ENCODE measurements at places on chromosomes 16 and 17.

GRCh38 chr16:50996830-50997186, 154.3 kb downstream of the SALL1 start:
- DNase-seq: no peak

DNA sequence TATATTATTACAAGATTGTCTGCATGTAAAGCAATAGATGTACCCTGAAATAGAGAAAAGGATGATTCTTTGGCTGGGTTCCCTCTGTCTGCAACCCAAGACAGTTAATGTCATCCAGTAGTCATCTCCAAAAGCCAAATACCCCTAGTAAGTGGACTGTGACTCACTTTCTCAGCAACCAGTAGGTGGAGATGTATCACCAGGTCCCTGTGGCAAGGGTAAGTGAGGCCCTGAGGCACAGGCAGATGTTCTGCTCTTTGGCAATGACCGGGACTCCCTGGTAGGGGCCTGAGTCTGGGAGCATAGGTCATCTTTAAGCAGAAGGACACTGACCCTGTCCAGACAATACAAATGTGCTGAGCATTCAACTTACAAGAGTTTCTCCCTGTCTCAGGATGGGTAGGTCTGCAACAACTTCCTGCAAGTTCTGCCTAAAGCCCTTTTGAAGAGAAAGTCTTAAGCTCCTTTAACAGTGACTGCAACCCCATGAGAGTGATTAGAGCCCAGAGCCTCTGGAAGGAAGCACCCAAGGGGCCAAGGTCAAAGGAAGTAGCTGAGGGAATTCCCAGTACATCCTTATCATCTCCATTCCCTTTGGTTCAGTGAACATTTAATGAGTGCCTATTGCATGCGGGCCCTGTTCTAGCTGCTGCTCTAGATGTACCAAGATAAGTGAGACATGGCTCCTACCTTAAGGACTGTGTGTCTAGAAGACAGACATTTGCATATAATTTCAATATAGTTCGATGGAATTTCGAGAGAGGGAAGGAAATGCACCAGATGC, 31.9 kb downstream of the PMP22 start:
- DNase-seq: no peak

GRCh38 chr17:63751806-63752205, 10.2 kb upstream of the STRADA start:
- no peak for DNase-seq

- no peak for DNase-seq
These were observed 468.1 kb downstream of the SOX9 start for GRCh38 chr17:72588961-72589360.

DNA sequence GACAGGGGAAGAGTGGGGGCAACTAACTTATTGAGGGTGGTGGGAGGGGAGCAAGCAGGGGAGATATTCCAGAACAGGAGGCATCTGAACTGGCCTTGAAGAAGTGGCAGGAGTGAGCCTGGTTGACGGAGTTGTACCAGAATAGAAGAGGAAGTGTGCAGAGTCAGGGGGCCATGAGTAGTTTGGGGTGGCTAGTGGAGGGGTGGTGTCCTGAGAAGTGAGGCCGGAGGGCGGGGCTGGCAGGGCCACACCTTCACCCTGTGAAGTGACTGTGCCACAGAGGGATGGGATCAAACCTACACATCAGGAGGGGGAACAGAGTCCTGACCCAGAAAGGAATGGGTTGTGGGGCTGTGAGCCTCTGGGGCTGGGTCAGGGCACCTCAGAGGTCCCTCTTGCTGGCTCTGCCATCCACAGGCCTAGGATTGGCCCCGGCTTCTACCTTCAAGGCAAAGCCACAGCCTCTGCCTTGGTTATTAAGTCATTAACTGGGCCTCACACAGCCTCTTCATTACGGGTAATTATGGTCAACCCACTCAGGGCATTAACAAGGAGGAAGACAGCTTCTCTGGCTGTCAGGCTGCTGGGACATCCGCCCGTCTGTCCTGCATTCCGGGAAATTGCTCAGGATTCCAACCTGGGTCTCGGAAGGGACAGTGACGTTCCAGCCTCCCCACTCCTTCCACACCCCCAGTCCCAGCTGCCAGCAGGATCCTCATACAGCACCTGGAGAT, 12.7 kb downstream of the SPNS2 start:
- DNase-seq: no peak

All from naive thymus-derived CD8-positive, alpha-beta T cell (primary cell).